OCI-M1 (cell line): ENCODE measurements at places on chromosomes 7 and 10.
A peak's percentile ranks its signal among the peaks of the same experiment; 100 is the strongest.

DNA sequence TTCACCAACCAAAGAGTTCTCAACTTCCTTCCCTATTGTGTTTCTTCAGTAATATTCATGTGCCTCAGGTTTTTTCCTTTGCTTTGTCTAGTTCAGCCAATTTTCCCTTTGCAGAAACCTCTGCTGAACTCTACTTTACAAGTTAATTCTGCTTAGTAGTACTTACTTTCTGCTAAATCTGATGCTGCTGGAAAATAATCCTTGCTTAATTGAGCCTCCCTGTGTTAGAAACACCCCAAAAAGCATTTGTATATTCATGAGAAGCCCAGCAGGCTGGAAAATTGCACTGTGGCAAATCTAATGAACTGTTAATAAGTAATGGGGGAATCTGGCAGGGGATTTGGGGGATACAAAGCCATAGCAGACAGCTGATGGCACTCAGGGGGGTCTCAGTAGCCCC lies 78.5 kb downstream of the CDCA7L start:
- no peak for DNase-seq

- peak; percentile 43 for DNase-seq
Measured at GRCh38 chr7:111763221-111763801, 201.0 kb upstream of the IMMP2L start.

GRCh38 chr7:156604836-156605695 lies 35.5 kb upstream of the RNF32 start:
- DNase-seq = no peak

DNA sequence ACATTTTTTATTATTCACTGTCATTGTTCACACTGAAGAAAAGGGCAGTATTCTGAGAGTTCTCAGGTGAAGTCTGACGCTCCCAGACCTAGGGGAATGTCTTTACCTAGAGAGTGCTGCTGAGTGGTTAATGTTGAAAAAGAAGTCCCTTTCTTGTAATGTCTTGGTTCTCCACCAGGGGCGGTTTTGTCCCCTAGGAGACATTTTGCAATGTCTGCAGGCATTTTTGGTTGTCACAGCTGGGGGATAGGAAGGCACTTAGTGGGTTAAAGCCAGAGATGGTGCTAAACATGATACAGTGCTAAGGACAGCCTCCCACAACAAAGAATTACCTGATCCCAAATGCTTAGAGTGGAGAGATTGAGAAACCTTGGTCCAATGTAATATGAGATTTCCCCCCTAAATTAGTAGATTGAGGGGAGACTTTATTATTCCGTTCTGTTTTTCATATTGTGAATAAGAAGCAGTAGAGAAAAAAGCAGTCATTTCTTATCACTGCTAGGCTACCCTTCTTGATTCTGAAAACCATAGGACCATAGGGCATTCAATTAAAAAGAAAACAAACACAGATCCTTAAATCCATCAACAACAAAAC lies 13.1 kb downstream of the UMAD1 start:
- DNase-seq = peak; percentile 74

DNA sequence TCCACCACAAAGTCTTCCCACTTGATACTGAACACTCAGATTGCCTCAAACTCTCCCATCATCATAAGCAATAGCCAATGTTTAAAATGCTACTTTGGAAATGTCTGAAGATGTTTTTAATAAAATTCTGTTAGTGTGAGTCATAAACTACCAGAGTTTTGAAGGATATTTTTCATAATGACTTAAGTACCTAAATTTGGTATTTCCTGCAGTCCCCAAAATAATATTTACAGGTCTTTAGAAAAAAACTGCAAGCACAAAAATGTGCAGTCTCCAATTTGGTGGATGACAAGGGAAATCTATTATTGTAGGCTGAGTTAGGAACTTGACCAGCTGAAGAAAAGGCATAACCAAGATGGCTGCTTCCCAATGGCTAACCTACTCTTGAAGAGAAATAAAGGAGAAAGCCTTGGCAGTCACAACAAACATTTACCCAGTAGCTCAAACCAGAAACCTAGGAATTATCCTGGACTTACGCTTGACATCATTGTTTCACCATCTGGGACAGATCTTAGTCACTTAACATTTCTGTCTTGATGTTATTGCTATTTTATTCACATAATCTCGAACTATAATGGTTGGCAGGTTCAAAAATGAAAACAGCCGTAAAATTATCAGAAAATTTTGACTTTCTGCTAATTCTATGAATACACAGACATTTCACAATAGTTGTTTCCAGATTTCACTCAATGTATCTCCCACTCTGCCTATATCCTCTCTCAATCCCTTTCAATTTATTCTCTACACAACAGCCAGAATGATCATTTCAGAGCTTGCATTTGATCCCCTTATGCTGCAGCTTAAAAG lies 111.2 kb upstream of the STEAP1B start:
- no peak for DNase-seq

DNA sequence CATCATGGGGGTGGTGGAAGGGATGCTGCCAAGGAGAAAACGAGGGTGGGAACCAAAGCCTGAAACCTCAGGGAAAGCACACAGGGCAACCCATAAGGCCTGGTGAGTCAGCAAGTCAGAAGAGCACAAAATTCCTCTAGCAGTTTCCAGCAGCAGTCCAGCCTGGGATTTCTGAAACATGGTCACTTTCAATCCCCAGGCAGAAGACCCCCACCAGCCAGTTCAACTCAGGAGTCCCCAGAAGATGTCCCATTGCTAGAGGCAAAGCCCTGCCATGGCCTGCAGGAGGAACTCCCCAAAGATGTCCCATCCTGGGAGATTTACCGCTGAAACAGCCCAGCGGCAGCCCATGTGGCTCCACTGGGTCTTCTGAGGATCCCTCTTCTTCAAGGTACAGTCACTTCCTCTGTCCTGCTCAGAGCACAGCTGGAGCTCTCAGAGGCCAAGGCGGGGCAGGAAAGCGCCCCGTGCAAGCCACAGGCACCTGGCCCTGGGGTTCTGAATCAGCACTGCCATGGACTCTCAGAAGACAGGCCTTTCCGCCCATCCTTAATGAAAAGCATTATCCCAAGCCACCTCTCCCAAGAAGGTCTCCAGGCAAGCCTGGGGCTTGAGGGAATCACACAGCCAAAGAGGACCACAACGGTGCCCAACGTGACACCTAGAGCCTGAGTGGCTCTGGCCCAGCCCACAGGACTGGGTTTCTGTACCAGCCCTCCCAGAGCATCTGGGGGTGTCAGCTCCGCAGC lies 196.9 kb downstream of the GRID1 start:
- DNase-seq = no peak

DNA sequence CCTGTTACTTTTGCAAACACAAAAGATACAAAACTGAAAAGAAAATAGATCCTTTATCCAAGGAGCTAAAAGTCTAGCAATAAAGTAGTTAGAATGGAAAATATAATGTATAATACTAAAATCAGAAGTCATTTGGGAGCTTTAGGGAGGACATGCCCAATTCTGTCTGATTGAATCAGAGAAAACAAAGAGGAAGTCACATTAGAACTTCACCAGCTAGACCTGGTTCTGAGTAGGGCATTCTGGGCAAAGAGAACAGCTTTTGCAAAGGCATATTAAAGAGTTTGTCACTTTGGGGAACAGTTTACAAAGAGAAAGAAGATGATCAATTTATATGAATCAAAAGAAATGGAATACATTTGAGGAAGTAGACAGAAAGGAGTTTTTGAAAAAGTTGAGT lies 107.0 kb upstream of the PRSS1 start:
- DNase-seq = no peak

DNA sequence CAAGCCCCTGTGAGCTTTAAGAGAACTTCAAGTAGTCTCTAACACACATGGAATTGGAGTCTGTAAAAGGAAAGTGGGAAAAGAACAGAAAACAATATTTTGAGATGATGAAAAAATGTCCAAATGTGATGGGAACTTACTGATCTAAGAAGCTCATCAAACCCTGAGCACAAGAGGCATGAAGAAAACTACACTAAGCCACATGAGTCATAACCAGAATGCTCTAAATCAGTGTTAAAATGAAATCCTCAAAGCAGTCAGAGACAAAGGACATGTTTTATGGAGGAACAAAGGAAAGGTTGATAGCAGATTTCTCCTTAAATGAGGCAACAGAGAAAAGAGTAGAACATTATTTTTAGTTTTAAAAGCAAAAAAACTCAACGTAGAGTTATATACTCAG lies 37.2 kb downstream of the ZNF33A start:
- DNase-seq = no peak

GRCh38 chr10:99339563-99340047 lies 10.4 kb downstream of the CNNM1 start:
- no peak for DNase-seq

GRCh38 chr10:96830511-96831199 lies 1.4 kb upstream of the LCOR start:
- DNase-seq = peak; percentile 92

GRCh38 chr10:84256510-84257342 lies 11.9 kb downstream of the RGR start:
- DNase-seq = peak; percentile 60
